Esophagus squamous epithelium (tissue), 5 donors: ENCODE measurements at places on chromosomes 3 and 15. TPM values are rescaled to one million over a fixed set of nuclear protein-coding genes. Genes with fewer than 3 reads are reported as not detected.

The IL17RD gene
- total RNA-seq: 5.5 TPM

GRCh38 chr15:74389241-74390048 lies 22.0 kb upstream of the CYP11A1 start:
- no peak for DNase-seq

The TKT gene
- total RNA-seq: 698 TPM

DNA sequence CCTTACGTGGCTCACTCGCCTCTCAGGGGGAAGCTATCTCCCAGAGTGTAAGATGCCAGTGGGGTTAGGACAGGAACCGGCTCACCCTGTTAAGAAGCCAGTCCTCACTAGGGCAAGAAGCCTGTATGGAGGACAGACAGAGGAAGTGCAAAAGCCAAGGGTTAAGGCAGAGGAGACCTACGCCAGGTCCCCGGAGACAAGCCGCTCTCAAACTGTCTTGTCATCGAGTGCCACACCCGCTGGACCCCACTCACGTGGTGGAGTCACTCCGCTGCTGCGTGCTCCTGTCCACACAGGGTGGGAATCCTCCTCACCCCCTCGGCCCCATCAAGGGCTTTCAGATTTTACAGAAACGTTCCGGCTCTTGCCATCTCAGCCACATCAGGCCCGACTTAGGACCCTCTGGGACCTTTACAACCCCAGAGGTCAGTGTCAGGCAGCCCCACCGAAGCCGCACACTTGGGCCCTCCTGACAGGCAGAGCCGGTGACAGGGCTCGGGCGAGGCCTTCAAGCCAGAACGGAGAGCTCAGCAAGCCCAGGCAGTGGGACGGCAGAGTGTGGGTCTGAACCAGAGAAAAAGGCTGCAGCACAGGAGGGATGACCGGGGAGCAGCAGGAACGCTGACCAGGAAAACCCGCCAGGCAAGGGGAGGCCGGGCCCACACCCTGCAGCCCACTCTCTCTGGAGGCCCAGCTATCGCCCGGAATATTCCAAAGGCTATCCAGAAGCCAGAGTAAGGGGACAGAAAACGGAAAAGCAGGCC lies 61.7 kb downstream of the XXYLT1 start:
- no peak for DNase-seq

GRCh38 chr15:37080261-37080921 lies 20.0 kb downstream of the MEIS2 start:
- no peak for DNase-seq

The PROS1 gene
- total RNA-seq: 14.1 TPM

DNA sequence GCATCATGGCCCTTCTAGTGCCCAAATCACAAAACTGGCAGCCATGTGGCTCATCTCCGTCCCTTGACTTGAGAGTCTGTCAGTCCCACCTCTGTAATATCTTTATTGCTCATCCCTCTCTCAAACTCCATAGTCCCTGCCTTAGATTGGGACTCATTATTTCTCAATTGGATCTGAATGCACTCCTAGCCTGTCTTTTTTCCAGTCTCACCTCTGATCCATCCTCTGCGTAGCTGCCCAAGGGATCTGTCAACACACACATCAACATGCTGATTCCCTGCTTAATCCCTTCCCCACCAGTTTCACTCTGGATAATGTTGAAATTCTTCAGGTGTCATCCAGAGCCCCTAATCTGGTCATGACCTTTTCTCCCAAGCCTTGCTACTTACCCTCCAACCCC lies 39.3 kb downstream of the NMNAT3 start:
- DNase-seq: no peak

- DNase-seq: no peak
These were observed 7.7 kb downstream of the CAPN3 start for GRCh38 chr15:42367041-42367440.

The NAALADL2 gene
- total RNA-seq: 1.9 TPM
